ENCODE measurements at places on chromosomes 3 and 15.

DNA sequence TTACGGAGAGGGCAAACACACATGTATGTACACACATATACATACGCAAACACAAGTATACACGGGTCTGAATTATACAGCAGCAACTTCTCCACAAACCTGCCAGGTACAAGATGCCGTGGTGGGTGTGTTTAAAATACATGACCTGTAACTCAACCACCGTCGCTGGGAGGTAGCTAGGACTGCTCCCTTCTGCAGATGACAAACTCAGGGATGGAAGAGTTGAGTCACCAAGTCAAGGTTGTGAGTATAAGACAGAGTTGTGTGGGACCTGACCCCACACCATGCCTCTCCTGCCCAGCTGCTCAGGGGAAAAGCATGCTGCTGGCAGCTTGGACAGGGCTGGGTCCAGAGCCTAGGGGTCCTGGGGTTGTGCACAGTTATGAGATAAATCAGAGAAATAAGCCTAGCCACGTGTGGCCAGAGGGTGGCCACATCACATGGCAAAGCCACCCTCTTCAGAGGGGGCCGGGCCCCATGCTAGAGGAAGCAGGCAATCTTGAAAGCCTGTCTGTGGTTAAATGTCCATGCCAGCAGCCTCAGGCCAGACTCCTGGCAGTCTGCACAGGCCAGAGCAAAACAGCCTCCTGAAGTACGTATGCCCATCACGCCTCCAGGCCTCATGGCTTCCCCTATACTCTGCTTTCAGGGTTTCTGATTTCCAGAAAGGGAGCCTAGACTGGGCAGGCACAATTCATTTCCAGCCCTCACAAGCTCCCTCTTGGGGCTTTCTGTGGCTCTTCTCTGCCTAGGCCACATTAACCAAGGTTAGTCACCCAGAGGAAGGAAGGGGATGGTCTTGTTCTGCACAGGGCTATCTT lies 107.7 kb upstream of the RPL32 start:
- DNase-seq = no peak

DNA sequence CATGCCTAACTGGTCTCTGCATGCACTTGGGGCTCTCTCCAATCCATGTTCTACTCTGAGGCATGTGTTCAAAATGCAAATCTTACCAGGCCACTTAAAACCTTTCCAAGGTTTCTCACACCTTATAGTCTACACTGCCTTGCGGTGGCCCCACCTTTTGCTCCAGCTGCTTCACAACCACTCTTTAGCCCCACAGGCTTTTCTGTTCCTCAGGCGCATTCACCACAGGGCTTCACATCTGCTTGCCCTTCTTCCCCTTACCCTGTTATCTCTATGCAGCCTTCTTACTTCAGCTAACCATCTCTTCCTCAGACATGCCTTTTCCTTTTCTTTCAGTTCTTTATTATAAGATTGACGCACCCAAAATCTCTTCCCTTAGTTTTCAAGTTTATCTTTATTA lies 37.8 kb downstream of the MINDY4B start:
- no peak for DNase-seq

DNA sequence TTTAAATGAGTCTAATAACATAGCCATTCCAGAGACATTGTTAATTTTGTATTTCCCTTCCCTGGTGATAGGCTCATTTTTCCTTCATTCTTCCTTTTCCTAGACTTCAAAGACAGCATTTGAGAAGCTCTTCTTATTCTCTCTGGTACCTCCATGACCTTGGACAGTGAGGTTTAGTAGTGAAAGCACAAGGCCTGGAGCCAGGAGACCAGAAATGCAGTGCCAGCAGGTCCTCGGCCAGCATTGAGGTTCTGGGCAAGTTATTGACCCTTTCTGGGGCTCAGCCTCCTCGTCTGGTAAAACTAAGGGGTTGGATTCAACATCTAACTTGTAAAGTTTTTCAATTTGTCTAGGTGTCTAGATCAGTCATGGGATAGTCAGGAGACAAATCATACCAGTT lies 146.9 kb downstream of the SV2B start:
- no peak for DNase-seq

DNA sequence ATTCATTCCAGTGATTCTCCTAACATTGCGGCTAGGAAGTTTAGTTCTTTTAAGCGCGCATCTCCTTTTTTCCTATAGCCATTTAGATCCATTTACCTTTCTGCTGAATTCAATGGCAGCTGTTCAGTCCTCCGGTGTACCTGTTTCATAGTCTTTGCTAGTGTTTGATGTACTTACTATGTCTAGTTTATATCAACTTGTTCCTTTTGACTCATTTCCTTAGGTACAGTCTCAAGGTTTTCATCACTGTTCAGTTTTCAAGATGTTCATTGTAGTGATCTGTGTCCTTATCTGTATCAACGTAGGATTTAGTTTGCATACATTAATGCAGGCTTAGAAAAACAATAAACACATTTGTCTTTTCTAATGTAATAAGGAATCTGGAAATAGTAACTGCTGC lies 59.0 kb upstream of the MBNL1 start:
- no peak for DNase-seq

GRCh38 chr3:42101481-42101880 lies 10.3 kb downstream of the TRAK1 start:
- DNase-seq = no peak

DNA sequence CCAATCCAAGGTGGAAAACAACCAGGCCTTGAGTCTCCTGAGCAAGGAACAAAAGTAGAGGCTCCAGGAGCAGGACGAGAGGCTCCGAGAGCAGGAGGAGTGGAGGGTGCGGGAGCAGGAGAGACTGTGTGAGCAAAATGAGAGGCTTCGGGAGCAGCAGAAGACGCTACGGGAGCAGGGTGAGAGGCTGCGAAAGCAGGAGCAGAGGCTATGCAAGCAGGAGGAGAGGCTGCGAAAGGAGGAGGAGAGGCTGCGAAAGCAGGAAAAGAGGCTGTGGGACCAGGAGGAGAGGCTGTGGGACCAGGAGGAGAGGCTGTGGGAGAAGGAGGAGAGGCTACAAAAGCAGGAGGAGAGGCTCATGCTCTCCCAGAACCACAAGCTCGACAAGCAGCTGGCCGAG lies 60.3 kb upstream of the UBE2Q2 start:
- DNase-seq = no peak

- no peak for DNase-seq
Observed at GRCh38 chr3:77620009-77620408, 580.1 kb downstream of the ROBO2 start.

GRCh38 chr15:69292826-69293420 lies 5.8 kb upstream of the PAQR5 start:
- DNase-seq = no peak

- DNase-seq = no peak
Observed at GRCh38 chr3:105957722-105958121, 88.9 kb upstream of the CBLB start.

DNA sequence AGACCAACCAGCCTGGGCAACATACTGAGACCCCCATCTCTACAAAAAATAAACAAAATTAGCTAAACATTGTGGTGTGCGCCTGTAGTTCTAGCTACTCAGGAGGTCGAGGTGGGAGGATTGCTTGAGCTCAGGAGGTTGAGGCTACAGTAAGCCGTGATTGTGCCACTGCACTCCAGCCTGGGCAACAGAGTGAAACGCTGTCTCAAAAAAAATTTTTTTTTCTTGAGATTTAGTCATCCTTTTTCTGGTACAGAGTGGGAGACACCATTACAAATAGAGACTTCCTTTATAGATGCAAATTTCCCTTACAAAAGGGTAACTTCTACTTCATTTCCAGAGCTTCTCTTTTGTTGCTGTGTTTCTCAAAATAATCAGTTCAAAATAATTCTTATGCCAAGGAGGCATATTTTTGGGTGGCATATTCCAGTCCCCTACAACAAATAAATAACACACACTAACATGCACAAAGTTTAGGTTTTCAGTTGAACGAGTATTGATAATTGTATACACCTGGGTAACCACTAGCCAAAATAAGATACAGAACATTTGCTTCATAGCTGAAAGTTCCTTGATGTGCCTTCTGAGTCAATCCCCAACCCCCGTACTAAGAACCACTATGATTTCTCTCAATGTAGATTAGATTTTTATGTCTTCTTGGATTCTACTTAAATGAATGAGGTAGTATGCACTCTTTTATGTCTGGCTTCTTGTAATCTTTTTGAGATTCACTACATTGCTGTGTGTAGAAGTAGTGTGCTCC lies 248.9 kb upstream of the PROK2 start:
- DNase-seq = no peak

DNA sequence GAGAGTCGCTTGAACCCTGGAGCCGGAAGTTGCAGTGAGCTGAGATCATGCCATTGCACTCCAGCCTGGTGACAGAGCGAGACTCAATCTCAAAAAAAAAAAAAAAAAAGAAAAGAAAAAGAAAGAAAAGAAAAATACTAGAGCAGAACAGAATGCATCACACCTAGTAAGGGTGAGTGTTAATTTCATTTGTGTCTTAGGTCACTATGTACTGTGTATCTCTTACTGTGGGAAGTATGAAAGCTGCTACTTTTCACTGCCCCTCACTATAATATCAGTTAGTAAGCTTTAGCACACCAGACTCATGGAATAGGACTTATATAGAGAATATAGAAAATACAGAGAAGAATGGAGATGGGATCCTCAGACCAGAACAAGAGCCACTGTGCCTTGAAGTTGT lies 45.9 kb upstream of the RASA2 start:
- no peak for DNase-seq

GRCh38 chr15:33142708-33143107 lies 51.8 kb downstream of the FMN1 start:
- DNase-seq = no peak

GRCh38 chr3:30747771-30748281 lies 141.4 kb downstream of the TGFBR2 start:
- peak; percentile 77 for DNase-seq

DNA sequence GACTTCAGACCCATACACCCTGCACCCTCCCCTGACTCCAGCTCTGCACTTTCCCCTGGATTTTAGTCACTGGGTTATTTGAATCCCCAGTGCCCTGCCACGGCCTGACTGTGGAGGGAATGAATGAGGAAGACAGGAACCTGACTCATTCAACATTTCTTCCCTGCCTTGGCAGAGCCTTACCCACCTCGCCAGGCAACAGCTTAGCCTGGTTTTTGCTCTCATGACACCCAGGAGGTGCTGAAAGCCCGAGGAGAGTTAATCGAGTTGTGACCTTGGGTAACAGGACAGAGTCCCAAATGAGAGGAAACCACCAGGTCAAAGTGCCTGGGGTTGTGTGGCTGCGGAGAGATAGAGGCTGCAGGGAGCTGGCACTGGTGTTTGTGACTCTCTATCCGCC lies 128.3 kb downstream of the SMAD6 start:
- no peak for DNase-seq

GRCh38 chr15:47990821-47991220 lies 130.0 kb upstream of the SLC24A5 start:
- no peak for DNase-seq

GRCh38 chr15:32641517-32642059 lies at the start of gene SCG5:
Gene SCG5 (plus strand): TSS chr15:32641710. CDS start chr15:32643593, 1,883 bp downstream.
- no peak for DNase-seq

- DNase-seq = no peak
Observed at GRCh38 chr3:67558426-67558825, 96.0 kb downstream of the SUCLG2 start.

GRCh38 chr15:25710184-25710583 lies 152.9 kb downstream of the ATP10A start:
- DNase-seq = no peak

DNA sequence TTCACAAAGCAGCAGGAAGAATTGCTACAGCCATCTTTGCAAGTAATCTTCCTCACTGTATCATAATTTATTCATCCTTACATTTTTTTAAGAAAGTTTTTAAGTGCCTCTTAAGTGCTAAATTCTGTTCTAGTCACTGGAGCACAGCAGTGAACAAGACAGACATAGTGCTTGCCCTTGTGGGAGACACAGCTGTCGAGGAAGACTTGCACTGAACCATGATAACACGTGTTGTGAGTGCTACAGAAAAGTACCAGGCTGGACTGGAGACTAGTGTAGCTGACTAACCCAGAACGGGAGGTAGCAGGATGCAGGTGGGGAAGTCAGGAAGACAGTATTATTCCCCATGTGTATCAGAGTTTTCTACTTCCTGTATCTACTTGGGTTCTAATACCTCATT lies 300.6 kb downstream of the TBL1XR1 start:
- no peak for DNase-seq

DNA sequence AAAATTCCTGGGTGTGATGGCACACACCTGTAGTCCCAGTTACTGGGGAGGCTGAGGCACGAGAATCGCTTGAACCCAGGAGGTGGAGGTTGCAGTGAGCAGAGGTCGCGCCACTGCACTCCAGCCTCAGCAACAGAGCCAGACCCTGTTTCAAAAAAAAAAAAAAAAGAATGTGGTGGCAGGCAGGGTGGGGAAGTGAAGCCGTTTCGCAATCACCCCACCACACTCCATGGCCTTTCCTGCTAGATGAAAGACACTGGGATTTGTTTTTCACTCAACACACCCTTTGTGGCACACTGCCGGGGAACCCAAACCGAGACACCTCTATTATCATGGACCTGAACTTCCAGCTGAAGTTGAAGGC lies 172.4 kb upstream of the IQSEC1 start:
- DNase-seq = no peak

DNA sequence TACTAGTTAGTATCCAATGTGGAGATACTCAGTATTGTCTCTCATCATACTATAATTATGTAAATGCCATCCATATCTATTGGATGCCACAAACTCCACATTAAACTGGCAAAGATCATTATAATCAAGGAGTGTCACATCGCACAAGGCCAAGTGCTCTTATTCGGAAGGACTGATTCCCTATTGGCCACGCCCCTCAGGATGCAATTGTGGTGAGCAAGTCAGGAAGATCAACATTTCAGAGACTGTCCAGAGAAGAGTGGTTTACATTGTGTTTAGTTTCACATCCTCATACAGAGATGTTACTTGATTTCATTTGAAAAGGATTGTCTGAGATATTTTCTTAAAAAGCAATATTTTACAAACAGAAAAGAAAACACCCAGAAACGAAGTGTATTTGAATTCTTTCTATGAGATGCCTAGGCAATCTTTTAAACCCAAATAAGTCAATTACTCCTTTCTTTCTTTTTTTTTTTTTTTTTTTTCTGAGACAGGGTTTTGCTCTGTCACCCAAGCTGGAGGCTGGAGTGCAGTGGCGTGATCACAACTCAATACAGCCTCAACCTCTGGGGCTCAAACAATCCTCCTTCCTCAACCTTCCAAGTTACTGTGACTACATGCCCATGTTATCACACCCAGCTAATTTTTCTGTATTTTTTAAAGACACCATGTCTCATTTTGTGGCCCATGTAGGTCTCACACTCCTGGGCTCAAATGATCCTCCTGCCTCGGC lies 369.1 kb downstream of the RBMS3 start:
- no peak for DNase-seq

- DNase-seq = no peak
Observed at GRCh38 chr3:33537133-33537532, 96.9 kb upstream of the UBP1 start.

Data from SW 1271 (cell line).